ENCODE measurements at places on chromosomes 4 and X. TPM values are rescaled to one million over a fixed set of nuclear protein-coding genes. Genes with fewer than 3 reads are reported as not detected.
A peak's percentile ranks its signal among the peaks of the same experiment; 100 is the strongest.

- H3K27ac ChIP-seq: no peak overlapping the region
- H3K36me3 ChIP-seq: no peaks in the 10 kb centered on the region
- H3K4me3 ChIP-seq: no peak overlapping the region
- no peaks in the 10 kb centered on the region for H3K27me3 ChIP-seq
- no peaks in the 10 kb centered on the region for H3K4me1 ChIP-seq
Observed at GRCh38 chr4:166049036-166049435, 176.0 kb downstream of the TLL1 start.

DNA sequence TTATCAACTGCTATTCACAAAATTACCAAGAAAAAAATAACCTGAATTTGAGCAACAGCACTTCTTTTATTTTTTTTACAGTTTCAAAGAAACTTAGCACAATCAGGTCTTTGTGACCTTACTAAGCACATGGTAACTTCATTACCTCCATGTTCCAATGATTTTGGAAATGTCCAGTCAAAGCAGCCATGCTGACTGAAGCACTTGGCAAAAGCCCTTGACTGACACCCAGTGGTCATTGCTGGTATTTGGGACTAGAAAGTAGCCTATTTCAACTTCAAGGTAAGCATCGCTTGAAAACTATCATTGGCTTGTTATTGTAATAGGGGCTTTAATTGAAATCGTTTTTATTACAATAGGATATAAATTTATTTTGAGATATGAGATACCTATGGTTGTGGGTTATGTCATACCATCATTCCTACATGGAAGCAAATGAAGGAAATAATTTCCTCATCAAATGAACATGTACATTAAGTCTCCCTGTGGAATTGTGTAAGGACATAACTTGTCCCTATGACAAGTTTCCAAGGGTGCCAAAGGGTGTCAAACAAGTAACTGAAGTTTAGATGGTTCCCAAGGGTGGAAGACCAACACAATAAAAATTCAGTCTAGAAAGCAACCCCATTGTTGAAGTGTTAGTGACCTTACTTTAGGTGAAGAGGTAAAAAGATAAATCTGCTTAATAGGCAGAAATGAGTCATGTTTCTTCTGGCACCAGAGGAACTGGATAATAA, 15.2 kb upstream of the ANXA10 start:
- no peaks in the 10 kb centered on the region for H3K27me3 ChIP-seq
- H3K27ac ChIP-seq: no peak overlapping the region
- no peaks in the 10 kb centered on the region for H3K4me1 ChIP-seq
- DNase-seq: peak; percentile 13

The ETDA gene
- total RNA-seq: not detected

The PRR32 gene
- not detected for total RNA-seq

DNA sequence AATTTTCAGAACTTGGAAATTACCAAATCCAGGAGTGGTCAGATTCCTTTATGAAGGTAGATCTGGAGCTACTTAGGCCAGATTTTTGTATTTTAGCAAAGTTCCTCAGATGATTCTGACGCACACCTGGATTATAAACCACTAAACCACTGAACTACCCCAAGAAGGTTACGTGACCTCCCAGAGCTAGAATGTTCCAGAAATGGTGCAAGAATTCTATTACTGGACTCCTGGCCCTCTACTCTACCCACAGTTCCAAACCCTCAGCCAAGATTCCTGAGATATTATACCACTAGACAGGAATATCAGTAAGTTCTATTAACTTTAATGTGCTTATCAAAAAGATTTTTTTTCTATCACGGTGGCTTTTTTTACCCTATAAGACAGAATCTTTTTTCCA, 67.1 kb downstream of the ABCG2 start:
- no peaks in the 10 kb centered on the region for H3K4me1 ChIP-seq
- no peaks in the 10 kb centered on the region for H3K36me3 ChIP-seq
- no peaks in the 10 kb centered on the region for H3K27me3 ChIP-seq

The SUPT20HL2 gene
- not detected for total RNA-seq
